Aorta (tissue), 5 donors: ENCODE measurements at places on chromosomes 2 and 18. TPM values are rescaled to one million over a fixed set of nuclear protein-coding genes. Genes with fewer than 3 reads are reported as not detected.

DNA sequence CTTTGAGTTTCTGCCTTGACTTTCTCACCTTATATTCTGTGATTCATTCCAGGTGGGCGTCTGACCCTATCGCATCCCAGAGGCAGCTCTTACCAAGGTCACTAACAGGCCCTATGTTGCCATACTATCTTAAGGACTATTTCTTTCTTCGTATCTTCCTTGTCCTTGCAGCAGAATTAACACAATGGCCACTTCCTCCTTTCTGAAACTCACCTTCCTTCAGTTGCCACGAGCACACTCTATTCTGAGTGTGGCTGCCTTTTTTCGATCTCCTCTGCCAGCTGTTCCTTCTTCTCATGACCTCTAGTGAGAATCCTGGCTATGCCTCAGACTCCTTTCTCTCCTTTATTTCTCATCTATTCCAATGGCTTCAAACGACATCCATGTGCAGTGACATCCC lies 160.4 kb upstream of the CCDC195 start:
- H3K27ac ChIP-seq: no peak overlapping the region
- H3K36me3 ChIP-seq: peaks cover 3% of the 10 kb centered on the region
- no peak overlapping the region for H3K4me3 ChIP-seq

- no peaks in the 10 kb centered on the region for H3K36me3 ChIP-seq
- no peak within 1 kb of the TSS for H3K27ac ChIP-seq
- no peak for DNase-seq
Observed at GRCh38 chr2:26477911-26478253, at the start of gene OTOF. Gene OTOF, minus strand, starts transcription at chr2:26478124.

GRCh38 chr2:2992634-2993033 lies 385.0 kb downstream of the EIPR1 start:
- no peaks in the 10 kb centered on the region for H3K36me3 ChIP-seq
- H3K27me3 ChIP-seq: no peaks in the 10 kb centered on the region
- DNase-seq: no peak
- no peak overlapping the region for H3K4me3 ChIP-seq
- H3K4me1 ChIP-seq: no peaks in the 10 kb centered on the region
- no peak overlapping the region for H3K27ac ChIP-seq

DNA sequence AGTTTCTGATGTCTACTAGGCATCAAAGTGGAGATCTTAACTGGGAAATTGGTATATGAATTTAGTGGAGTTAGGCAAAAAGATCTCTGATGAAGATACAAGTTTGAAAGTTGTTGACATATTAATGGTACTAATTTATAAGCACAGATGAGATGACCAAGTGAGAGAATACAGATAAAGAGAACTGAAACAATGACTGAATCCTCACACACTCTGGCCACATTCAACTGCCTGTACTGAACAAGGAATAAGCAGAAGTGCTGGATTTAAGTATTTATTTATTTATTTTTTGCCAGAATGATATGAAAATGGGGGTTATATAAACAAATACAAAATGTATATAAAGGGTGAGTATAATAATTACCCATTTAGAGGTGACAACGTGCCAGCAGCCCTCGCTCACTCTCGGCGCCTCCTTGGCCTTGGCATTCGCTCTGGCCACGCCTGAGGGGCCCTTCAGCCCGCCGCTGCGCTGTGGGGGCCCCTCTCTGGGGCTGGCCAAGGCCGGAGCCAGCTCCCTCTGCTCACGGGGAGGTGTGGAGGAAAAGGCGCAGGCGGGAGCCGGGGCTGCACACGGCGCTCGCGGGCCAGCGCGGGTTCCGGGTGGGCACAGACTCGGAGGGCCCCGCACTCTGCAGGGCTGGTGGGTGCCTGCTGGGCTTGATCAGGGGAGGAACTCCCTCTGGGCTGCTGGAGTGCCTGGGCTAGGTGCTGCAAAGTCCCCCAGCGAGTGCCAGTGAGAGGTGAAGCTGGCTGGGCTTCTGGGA lies 1363.9 kb upstream of the CRIM1 start:
- no peaks in the 10 kb centered on the region for H3K36me3 ChIP-seq
- H3K27ac ChIP-seq: no peak overlapping the region
- no peak overlapping the region for H3K4me3 ChIP-seq
- DNase-seq: no peak
- no peaks in the 10 kb centered on the region for H3K4me1 ChIP-seq

GRCh38 chr2:134713176-134713575 lies 5.6 kb downstream of the TMEM163 start:
- no peaks in the 10 kb centered on the region for H3K27me3 ChIP-seq
- no peak overlapping the region for H3K27ac ChIP-seq
- H3K4me1 ChIP-seq: no peaks in the 10 kb centered on the region

The VIT gene
- polyA plus RNA-seq: not detected

The UCN gene
- 1.3 TPM for polyA plus RNA-seq

The RASGRP3 gene
- 0.46 TPM for polyA plus RNA-seq

DNA sequence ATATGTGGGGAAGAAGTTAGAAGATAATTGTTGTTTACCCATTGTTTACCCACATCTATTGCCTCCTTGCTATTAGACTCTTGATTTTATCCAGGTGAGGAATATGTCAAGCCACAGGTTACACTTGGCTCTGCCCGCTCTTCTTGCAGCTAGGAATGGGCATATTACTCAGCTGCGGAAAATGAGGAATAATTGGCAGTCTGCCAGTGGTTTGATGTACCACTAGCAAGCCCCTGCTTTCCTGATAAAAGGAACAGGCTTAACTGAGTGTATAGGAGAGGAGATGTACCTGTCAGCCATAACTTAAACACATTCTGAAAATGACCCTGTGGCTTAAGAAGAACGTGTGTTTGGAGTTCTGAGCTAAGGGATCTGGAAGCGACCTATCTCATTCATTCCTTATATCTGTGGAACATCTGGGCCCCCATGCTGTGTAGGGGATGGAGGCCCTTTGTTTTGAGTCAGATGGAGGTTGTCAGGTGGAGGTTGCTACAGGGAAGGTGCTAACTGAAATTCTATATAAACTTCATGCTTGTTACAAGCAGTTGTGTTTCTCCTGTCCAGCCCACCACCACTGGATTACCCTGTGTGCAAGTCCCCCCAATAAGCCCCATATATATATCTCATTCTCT lies 4.6 kb upstream of the FMNL2 start:
- H3K27me3 ChIP-seq: no peaks in the 10 kb centered on the region
- no peak overlapping the region for H3K27ac ChIP-seq
- H3K36me3 ChIP-seq: no peaks in the 10 kb centered on the region
- no peaks in the 10 kb centered on the region for H3K4me1 ChIP-seq
- no peak for DNase-seq

The PLGLB2 gene
- not detected for polyA plus RNA-seq

DNA sequence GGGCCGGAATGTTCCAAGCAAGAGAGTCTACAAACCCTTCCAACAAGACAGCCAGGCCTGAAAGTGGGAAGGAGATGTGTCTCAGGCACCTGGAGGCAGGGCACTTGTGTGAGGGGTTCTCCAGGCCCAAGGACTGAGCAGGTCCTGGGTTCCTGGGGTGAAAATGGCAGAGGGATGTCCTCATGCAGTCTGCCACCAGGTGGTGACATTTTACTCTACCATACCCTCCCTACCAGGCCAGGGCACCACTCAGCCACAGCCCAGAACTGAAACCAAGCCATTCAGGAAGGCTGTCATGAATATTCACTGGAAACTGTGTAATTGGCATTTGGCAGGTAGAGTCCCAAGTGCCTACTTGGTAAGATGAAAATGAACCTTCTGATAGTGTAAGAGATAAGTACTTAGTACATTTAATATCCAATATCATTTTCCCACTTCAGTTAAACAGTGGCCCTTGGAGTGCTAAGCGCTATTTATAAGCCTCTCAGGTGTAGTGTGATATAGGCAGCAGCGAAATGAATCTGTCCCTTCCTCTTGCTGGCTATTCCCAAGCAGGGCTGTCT lies 185.1 kb downstream of the MYO5B start:
- H3K27me3 ChIP-seq: no peaks in the 10 kb centered on the region
- no peaks in the 10 kb centered on the region for H3K4me1 ChIP-seq
- H3K27ac ChIP-seq: no peak overlapping the region
- H3K36me3 ChIP-seq: no peaks in the 10 kb centered on the region
- no peak for DNase-seq

GRCh38 chr2:218375212-218375611 lies 6.9 kb upstream of the SLC11A1 start:
- no peak for DNase-seq
- H3K27ac ChIP-seq: no peak overlapping the region
- no peaks in the 10 kb centered on the region for H3K4me1 ChIP-seq
- no peak overlapping the region for H3K4me3 ChIP-seq
- H3K27me3 ChIP-seq: no peaks in the 10 kb centered on the region
- H3K36me3 ChIP-seq: no peaks in the 10 kb centered on the region

DNA sequence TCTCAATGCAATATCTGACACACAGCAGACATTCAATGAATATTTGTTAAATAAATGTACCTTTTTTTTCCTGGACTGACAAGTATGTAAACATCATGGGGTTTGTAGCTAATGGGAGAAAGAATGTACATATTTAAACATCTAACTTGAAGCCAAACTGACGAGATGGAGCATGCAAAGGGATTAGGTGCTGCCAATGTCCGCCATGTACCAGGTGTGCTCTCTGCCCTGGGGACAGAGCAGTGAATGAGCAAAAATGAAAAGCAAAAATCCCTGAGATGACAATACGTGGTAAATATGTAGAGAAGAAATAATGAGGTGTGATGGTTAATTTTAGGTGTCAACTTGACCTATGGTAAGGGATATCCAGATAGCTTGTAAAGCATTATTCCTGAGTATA lies 247.4 kb upstream of the CELF4 start:
- DNase-seq: no peak
- no peaks in the 10 kb centered on the region for H3K27me3 ChIP-seq
- no peaks in the 10 kb centered on the region for H3K36me3 ChIP-seq
- no peaks in the 10 kb centered on the region for H3K4me1 ChIP-seq
- H3K4me3 ChIP-seq: no peak overlapping the region

- DNase-seq: no peak
- H3K4me3 ChIP-seq: no peak overlapping the region
- no peak overlapping the region for H3K27ac ChIP-seq
- H3K4me1 ChIP-seq: no peaks in the 10 kb centered on the region
Observed at GRCh38 chr2:15278296-15278695, 282.8 kb downstream of the NBAS start.

GRCh38 chr2:109239720-109240119 lies 110.7 kb downstream of the SH3RF3 start:
- H3K36me3 ChIP-seq: no peaks in the 10 kb centered on the region
- H3K4me3 ChIP-seq: no peak overlapping the region
- peak overlapping the region; percentile 26 for H3K27ac ChIP-seq
- DNase-seq: no peak
- peaks cover 19% of the 10 kb centered on the region for H3K4me1 ChIP-seq

DNA sequence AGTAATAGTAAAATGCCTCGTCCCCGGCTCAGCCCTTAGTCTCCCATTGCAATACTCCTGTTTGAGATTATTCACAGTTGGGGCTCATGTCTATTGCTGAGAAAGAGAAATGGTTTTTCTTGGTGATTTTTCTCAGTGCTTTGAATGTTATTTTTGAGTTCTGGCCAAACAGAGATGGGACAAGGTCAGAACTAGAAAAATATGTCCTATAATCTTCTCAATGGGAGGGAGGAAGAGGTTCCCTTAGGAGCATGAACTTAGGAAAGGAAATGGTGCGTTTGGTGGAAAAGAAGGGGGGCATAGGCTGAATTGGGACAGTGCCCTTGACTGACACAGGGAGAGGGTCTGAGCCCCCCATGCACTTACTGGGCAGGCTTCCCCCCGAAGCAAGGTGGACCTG lies 133.8 kb downstream of the AGAP1 start:
- H3K27me3 ChIP-seq: no peaks in the 10 kb centered on the region
- DNase-seq: no peak
- no peaks in the 10 kb centered on the region for H3K4me1 ChIP-seq

- no peaks in the 10 kb centered on the region for H3K36me3 ChIP-seq
- no peaks in the 10 kb centered on the region for H3K4me1 ChIP-seq
- no peak overlapping the region for H3K4me3 ChIP-seq
- H3K27ac ChIP-seq: no peak overlapping the region
- no peak for DNase-seq
Observed at GRCh38 chr2:109345091-109345490, 216.1 kb downstream of the SH3RF3 start.

DNA sequence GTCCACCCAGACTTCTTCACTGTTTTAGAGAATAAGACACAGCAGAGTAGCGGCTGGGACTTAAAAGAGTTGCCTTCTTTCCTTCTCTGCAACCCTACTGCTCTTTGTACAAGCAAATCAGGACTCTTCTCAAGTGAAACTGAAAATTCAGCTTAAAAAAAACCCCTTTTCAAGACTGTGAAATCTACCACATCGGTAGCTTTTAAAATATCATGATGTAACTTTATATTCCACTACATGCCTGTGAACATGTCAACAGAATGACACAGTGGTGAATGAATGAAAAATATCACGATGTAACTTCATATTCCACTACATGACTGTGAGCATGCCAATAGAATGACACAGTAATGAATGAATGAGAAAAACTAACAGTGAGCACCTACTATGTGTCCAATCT lies 53.4 kb downstream of the TCF4 start:
- H3K4me3 ChIP-seq: no peak overlapping the region
- no peaks in the 10 kb centered on the region for H3K27me3 ChIP-seq
- H3K36me3 ChIP-seq: no peaks in the 10 kb centered on the region
- no peak overlapping the region for H3K27ac ChIP-seq
- DNase-seq: no peak

GRCh38 chr2:229780856-229781773 lies 66.8 kb upstream of the DNER start:
- no peak overlapping the region for H3K27ac ChIP-seq
- H3K4me3 ChIP-seq: no peak overlapping the region
- no peaks in the 10 kb centered on the region for H3K27me3 ChIP-seq
- peaks cover 4% of the 10 kb centered on the region for H3K36me3 ChIP-seq
- H3K4me1 ChIP-seq: no peaks in the 10 kb centered on the region
- DNase-seq: no peak

The IL1R1 gene
- polyA plus RNA-seq: 49.6 TPM

The SCN7A gene
- under 0.01 TPM for polyA plus RNA-seq

- H3K27me3 ChIP-seq: no peaks in the 10 kb centered on the region
- no peaks in the 10 kb centered on the region for H3K36me3 ChIP-seq
- no peaks in the 10 kb centered on the region for H3K4me1 ChIP-seq
- no peak overlapping the region for H3K4me3 ChIP-seq
- no peak for DNase-seq
- H3K27ac ChIP-seq: peak overlapping the region; percentile 8
Observed at GRCh38 chr2:38466876-38467767, 90.0 kb upstream of the ATL2 start.

The GPR155 gene
- 0.25 TPM for polyA plus RNA-seq

The CSRNP3 gene
- polyA plus RNA-seq: 0.20 TPM

GRCh38 chr2:240230291-240230931 lies 90.0 kb upstream of the OTOS start:
- H3K27me3 ChIP-seq: no peaks in the 10 kb centered on the region
- H3K4me3 ChIP-seq: no peak overlapping the region
- no peaks in the 10 kb centered on the region for H3K36me3 ChIP-seq
- no peak overlapping the region for H3K27ac ChIP-seq

GRCh38 chr2:218000136-218000535 lies 2.7 kb downstream of the TNS1 start:
- no peaks in the 10 kb centered on the region for H3K27me3 ChIP-seq
- no peak for DNase-seq
- H3K27ac ChIP-seq: no peak overlapping the region
- peaks cover 2% of the 10 kb centered on the region for H3K4me1 ChIP-seq
- H3K36me3 ChIP-seq: no peaks in the 10 kb centered on the region

The RIT2 gene
- polyA plus RNA-seq: not detected

The SGPP2 gene
- 0.10 TPM for polyA plus RNA-seq

The SLC16A14 gene
- 0.13 TPM for polyA plus RNA-seq
